MM.1S (cell line): ENCODE measurements at places on chromosomes 6 and 20.
A peak's percentile ranks its signal among the peaks of the same experiment; 100 is the strongest.

DNA sequence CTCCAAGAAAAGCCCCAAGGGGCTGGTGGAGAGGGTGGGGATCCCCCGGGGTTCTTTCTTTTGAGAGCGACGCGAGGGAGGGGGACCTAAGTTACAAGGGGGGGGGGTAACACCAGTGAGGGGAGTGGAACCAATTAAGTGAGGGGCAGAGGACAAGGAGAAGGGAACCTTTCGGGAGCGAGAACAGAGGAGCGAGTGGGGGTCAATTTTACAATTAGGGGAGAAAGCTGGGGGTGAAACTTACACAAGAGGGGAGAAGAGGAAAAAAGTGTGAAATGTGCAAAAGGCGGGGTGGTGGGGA is 548 bp downstream of the SALL4 start:
- DNase-seq = no peak

- no peak for DNase-seq
Measured at GRCh38 chr6:52925919-52926792, 16.7 kb upstream of the GSTA3 start.

- peak; percentile 21 for DNase-seq
Measured at GRCh38 chr6:7727086-7727945, 1.4 kb downstream of the BMP6 start.

DNA sequence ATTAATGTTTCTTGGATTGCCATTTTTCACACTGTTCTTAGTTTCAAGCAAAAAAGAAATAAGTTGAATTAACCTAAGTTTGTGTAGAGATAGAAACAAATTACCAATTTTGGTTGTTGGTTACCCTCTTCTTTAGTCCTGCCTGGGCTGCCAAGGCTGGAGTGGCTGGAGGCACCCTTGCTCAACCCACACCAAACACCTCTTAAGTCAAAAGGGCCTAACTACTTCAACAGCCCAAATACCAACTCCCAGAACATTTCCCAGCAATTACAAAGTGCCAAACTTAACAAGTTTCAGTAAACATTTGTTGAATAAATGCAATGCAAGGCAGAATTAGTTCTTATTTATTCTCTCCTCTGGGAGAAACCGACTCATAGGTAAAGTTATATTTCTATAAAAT is 38.1 kb upstream of the TMEM181 start:
- no peak for DNase-seq

DNA sequence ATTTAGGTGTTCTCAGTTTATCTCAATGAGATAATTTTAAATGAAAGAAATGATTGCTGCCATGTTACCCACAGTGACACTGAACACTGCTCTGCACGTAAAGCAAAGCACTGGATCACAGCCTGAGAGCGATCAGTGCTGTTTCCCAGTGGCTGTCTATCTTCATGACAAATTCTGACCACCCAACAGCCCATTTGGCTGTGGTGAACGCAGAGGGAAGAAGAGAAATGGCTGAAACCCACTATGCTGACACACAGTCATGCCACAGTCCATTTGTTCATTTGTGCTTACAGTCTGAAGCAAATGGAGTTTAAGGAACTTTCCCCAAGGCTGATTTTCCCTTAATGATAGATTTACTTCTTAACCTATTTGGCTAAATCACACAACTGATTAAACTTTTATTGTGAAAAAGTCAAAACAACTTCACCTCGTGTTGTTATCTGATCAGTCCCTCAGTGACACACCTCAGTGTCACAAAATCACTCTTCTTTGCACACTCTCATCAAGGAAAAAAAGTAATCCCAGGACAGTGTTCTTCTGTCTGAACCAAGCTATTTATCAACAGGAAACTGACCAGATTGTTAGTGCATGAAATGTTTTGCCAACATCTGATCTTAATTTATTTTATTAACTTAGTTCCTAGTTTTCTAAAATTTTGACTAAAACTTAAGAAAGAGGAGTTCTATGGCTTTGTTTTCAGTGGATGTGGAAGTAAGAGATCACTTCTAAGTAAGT is 225.1 kb downstream of the TBX18 start:
- DNase-seq = no peak

DNA sequence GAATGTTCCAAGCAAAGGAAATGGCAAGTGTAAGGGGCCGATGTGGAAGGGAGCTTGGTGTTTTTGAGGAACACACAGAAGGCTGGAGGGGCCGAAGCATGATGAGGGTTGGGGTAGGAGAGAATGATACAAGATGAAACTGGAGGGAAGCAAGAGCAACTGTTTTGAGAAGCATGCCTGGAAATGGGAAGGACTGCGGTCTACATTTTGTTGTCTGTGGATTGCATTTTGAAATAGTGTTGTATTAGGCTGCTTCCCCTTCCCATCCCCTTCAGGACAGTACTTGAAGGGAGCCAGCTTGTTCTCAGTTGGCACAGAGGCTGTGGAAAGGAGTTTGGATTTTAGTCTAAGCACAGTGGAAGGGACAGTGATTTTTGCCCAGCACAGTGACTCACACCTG is 2.2 kb downstream of the TM9SF4 start:
- DNase-seq = no peak

GRCh38 chr6:168330403-168330802 is 10.8 kb upstream of the DACT2 start:
- no peak for DNase-seq

- DNase-seq = no peak
Measured at GRCh38 chr6:144847916-144848315, 562.8 kb downstream of the UTRN start.

DNA sequence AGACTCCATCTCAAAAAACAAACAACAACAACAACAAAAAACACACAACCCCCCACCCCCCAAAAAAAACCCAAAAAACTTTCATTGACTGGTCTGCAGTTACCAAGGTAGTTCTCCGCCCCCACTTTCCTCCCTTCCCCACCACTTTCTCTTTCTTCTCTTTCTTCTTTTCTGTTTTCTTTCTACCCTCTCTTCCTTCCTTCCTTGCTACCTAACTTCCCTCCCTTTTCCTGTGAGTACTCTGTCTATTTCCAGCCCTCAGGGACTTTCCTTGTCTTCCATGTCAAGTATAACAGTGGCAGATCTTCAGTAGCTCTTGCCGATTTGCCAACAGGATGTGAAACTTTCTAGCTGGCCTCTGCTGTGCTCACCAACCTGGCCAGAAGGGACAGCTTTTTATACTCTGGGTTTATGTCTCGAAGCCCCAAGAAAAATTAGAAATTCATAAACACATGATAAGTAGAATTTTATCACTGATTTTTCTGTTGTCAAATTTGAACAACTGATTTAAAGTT is 399.5 kb downstream of the QKI start:
- no peak for DNase-seq

GRCh38 chr6:25297039-25297441 is 17.9 kb downstream of the CARMIL1 start:
- DNase-seq = no peak

DNA sequence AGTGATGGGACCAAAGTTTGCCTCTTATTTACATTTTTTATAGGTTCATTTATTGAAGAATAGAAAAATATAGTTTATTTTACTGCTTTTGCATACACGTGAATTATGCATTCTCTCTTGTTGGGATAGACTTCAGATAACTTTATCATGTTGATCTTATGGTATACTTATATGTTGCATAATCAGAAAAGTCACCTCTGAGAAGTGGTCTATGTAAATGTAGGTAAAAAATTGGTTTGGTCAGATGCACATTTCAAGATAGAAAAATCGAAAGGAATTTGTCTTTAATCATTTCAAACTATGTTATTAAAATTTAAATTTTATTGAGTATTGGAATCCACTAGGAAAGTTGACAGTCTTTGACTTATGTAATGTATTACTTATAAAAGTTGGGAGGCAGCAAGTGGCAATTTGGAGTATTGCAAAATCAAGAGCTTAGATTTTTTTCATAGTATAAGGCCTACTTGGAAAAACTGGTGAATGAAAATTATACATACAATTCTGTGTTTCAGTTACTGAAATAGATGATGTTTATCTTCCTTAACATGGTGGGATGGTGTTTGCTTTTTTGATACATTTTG is 2.4 kb downstream of the PHF3 start:
- no peak for DNase-seq

DNA sequence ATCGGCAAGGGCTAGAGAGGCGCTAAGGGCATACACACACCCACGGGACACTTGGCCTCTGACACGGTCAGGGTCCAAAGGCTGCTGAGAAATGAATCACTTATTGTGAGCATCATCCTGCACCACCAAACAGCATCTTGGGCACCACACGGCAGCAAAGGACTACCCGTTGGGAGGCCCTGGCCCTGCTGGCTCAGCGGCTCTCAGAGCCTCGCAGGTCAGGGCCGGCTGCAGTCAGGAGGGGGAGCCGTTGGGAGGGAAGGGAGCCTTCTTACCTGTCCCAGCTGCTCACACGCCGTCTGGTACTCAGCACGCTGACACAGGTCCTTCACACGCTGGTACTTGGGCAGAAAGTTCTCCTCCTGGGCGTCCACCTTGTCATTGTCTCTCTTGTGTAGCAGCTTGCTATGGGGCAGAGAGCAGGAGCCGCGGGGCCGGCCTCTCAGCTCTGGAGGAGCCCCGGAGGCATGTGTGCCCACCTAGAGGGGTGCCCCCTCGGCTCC is 109.0 kb downstream of the SULF2 start:
- no peak for DNase-seq
